GF-D8 (cell line): ENCODE measurements at places on chromosomes 13 and 19.
A peak's percentile ranks its signal among the peaks of the same experiment; 100 is the strongest.

DNA sequence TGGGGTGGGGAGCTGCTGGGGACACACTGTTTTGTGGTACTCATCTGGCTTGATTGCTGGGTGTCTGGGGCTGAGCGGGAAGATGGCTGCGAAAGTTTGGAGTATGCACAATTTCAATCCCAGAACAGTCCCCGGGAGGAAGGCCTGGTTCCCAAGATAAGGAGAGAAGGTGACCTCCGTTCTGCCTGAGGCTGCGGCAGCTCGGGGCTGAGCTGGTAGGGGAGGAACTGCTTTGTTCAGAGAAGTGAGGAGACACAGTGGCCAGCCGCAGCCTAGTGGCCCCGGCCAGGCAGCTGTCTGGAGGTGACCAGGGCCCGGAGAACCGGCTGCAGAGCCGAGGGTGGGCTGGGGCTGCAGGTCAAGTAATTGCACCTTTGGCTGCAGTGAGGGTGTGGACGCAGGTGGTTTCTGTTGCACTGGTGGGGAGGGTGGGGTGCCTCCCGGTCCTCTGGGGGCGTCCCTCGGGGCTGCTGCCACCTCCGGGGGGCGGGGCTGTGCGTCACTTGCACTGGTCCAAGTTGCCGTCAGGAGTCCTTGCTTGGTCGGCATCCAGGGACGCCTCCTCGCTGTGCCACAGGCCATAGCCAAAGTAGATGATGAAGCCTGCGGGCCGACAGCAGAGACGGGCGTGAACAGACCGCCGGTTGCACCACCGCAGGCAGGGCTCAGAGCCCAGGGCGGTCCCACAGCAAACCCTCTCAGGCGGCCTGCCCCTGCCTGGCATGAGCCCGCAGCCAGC, 81.3 kb downstream of the SLC7A1 start:
- no peak for DNase-seq

DNA sequence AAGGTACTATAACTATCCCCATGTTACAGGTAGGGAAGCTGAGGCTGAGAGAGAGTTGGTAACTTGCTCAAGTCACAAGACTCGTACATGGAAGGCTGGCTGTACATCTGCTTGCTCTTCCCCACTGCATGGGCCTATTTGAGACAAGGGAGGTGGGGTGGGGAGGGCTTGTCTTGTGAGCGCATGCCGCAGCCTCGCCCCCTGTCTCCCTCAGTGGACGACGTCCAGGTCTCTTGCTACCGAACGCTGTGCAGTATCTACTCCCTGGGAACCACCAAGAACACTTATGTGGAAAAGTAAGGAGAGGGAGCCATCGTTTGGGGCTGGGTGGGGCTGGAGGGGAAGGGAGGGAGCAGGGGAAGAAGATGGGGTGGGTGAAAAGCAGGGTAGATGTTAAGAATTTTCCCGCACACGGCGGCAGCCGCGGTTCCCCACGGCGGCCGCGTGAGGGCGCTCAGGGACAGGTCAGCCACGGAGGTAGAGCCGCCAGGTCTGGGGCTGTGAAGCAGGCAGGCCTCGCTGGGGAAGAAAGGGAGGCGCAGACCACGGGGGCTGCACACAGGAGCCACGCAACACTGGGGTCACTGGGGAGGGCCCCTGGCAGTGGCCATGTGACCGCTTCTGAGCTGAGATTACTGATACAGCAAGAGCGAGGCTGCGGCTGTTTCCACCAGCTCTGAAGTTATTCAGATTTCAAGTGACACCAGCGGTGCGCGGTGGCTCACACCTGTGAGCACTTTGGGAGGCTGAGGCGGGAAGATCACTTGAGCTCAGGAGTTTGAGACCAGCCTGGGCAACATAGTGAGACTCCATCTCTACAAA, 81.5 kb downstream of the RYR1 start:
- no peak for DNase-seq

GRCh38 chr13:110412132-110412914, 105.2 kb downstream of the COL4A2 start:
- DNase-seq, result peak; percentile 14

DNA sequence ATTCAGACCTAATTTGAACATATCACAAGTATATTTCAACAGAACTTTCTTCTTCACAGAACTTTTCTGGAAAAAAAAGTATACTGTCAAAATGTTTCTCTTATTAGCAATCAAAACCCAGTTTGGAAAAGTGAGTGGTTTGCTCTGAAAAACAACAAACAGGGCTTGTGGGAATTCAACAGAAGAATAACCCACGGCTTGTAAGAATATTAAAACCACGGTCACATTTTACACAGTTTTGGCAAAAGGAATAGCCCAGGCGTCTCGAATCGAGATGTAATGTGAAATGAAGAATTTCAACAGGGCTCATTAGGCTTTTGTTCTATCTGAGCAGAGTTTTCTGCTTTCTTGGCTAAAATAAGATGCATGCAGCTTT, 70.7 kb downstream of the COL4A2 start:
- no peak for DNase-seq
